GM12864 (cell line): ENCODE measurements at places on chromosomes 5 and 9.

DNA sequence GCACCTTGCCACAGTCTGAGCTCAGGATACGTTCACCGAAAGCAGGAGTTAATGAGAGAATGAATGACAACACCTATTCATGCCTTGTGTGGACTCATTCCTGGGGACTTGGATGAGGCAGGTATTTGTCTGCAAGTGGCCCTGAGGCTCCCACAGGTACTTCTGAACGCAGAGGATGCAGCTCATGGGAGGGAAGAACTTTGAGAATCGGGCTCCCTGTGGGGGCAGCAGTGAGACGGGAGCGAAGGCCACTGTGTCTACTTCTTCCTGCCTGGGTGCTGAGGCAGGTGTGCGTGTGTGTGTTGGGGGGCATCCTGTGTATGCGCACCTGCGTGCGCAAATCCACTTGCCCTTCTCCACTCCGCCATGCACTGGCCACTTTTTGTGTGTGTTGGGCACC is 42.2 kb downstream of the PTPN3 start:
- DNase-seq: no peak

GRCh38 chr9:5178126-5178805 is 7.2 kb downstream of the INSL6 start:
- DNase-seq: no peak

GRCh38 chr5:175223291-175223690 is 220.7 kb downstream of the DRD1 start:
- no peak for DNase-seq

DNA sequence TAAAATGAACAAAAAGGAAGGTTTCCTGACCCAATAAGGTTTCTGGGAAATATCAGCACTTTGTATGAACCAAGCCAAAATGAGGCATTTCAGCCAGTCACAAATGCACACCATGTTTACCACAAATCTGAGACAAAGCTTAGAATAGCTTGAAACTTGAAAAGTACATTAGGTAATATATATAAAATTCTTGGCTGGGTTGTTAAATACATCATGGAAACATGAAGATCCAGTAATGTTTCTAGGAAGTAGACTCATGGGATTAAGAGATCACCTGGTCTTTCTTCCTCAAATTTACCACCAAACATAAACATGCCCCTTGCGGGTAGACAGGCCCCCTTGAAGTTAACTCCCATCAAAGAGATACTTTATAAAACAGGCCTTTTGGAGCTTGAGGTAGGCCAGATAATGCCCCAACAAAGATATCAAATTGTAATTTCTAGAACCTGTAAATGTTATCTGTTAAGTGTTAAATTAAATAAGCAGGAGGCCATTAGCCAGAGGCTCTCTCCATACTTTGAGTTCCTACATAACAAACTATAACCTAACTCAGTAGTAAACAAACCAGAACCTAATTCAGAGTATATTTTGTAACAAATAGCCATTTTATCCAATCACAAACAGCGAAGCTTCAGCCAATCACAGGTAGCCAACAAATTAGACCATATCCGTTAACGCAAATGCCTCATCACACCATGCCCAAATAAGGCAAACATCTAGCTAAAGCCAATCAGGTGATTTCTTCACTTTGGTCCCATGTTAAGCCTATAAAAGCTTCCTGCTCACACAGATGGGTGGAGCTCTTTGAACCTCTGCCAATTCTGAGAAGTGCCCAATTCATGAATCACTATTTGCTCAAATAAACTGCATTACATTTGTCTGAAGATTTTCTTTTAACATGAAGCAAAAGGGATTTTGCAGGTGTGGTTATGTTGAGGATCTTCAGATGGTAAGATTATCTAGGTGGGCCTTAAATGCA is 127.9 kb upstream of the TARS1 start:
- no peak for DNase-seq

DNA sequence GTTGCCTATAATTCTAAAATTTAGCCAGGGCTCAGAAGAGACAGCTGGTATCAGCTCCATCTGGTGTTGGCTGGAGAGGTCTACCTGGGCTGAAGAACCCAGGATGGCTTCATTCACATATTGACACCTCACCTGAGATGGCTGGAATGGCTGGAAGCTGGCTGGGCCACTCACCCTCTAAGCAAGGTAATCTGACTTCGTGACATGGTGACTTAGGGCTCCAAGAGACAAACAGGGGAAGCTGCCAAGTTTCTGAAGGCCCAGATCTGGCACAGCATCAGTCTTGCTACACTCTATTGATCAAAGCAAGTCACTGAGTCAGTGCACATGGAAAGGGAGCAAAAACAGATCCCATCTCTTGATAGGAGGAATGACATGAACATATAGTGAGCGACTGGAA is 102.3 kb downstream of the EPB41L4A start:
- DNase-seq: no peak

GRCh38 chr9:115717711-115718173 is 435.8 kb upstream of the PAPPA start:
- DNase-seq: no peak

DNA sequence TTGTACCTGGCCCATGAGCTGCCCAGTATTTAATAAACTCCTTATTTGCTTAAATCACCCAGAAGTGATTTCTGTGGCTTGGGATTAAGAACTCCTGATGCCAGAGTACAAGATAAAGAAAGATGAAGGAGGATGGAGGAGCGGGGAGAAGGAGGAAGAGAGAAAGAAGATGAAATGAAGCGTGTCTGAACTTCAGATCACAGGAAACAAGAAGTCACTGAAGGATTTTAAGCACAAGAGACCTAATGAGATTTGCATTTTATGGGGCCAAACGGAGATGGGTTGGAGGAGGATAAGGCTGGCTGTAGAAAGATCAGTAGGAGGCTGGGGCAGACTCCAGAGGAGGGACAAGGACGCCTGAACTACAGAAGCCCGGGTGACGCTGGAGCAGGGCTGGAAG is 3.1 kb downstream of the EIF4E1B start:
- DNase-seq: no peak

DNA sequence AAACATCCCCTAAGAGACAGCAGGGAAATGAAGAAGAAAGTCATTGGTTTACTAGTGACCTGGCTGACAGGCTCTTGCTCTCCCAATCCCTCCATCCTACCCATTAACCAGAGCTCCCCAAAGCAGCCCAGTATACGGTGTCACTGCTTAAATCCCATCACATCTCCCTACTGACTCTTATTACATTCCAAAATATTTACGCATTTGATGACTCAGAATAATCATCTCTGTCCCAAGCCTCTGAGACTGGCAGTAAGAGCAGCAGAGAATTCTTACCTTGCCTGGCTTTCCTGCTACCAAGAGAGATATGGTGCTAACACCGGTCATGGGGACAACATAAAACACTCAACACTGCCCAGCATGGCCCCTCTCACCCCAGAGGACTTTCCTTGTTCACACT is 20.2 kb upstream of the WHRN start:
- DNase-seq: no peak

- DNase-seq: no peak
Measured at GRCh38 chr9:134215699-134216448, 51.5 kb upstream of the RNU6ATAC start.

DNA sequence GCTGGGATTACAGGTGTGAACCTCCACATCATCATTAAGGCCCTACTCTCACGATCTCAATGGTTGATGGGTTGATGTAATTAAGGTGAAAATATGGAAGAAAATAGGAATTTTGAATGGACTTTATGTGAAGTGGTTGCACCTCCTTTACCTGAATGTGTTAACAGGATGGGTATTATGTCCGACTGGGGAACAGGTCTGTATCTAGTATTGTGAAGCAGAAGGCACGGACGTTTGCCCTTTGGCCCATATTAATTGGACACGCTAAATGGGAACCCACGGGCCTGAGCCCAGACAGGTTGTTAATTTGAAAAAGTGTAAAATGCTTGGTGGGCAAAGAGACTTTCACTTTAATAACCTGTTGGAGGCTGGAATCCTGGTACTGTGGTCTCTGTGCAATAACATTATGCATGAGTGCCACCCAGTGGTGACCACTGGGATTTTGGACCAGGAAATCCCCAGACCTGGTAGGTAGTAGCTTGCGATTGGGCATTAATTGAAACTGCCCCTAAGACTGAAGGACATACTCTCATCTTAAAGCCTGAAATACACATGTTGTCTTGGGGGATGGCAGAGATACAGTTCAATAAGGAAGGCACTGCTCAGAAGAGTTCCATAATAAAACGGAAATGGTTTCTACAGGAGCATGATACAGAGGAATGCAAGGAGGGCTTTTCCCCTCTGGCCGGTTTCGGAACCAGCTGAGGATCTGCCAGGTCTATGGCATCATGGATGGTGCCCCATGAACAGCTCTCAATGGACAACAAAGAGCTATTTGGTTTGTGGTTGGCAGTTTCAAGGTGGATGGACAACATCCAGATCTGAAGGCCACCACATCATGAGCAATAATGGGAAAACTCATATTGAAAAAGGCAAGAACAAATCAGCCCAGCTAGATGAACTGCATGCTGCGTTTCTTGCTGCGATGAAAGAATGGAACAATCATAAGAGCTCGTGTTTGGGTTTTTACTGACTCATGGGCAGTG is 26.2 kb upstream of the BICD2 start:
- peak; percentile 53 for DNase-seq

GRCh38 chr9:127541865-127542264 is 70.2 kb upstream of the STXBP1 start:
- no peak for DNase-seq

- no peak for DNase-seq
Measured at GRCh38 chr5:24819841-24820240, 175.1 kb upstream of the CDH10 start.

DNA sequence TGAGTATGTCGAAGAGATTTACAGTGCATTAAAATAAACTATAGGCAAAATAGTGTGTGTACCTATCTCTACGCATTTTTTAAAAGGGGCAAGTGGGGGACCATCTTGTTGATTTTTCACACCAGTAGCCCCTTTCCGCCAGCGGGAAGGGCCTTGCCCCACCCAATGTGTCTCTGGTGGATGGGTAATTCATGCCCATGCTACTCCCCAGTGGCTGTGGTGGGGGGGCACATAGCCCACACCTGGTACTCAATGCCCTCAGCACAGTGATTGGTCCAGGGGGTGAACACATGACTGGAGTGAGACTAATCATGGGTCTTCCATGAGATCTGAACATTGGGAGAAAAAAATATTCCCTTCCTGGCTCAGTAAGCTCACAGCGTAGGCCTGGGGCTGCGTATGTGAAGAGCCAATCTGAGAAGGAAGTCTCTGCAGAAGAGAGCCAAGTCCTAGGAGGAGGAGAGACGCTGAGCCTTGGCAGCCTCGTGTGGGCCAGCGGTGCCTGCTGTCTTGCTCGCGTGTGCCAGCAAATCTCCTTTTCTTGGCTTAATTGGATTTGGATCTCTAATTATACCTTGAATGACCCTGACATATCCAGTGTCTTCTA is 103.4 kb downstream of the ADAMTS2 start:
- DNase-seq: no peak

DNA sequence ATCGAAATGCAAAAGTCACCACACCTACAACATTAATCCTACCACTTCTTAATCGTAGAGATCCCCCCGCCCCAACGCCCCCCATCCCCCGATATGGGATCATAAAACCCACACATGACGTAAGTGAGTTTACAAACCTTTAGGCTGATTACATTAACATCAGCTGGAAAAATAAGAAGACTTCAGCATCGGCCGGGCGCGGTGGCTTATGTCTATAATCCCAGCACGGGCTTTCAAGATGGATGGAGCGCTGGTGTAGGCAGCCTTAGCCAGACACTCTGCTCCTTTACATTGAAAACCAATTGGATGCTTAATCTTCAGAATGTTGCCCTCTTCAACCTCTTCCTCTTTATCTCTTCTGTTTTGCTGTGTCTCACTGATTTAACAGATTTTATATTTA is 1376.0 kb downstream of the MAT2B start:
- no peak for DNase-seq

GRCh38 chr5:56607551-56607950 is 207.8 kb upstream of the MAP3K1 start:
- no peak for DNase-seq

GRCh38 chr5:109250533-109251329 is 159.0 kb downstream of the PJA2 start:
- no peak for DNase-seq

GRCh38 chr5:143733665-143734455 is 78.1 kb upstream of the HMHB1 start:
- no peak for DNase-seq

DNA sequence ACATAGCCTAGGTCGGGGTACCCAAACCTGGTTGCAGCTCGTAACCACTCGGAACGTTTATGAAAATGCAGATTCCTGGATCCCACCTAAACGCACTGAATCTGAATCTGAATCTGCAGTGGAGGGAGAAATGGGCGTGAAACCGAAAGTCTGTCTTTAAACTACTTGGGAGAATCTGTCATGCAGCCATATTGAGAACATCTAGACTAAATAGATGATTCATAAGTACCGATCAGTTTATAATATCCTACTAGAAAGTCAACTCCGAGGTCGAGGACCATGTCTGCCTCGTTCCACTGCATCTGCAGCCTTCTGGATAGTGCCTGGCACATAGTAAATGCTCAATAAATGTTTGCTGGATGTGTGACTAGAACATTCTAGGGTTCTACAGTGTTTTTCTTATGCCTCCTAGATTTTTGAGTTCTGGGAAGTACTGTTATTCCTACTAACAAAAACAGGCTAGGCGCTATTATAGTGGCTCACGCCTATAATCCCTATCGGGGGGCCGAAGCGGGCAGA is 632 bp downstream of the COQ4 start:
- DNase-seq: no peak

- DNase-seq: no peak
Measured at GRCh38 chr9:96317335-96317980, 15.5 kb upstream of the HSD17B3 start.

GRCh38 chr5:127757576-127757975 is 54.4 kb downstream of the CCDC192 start:
- DNase-seq: no peak

DNA sequence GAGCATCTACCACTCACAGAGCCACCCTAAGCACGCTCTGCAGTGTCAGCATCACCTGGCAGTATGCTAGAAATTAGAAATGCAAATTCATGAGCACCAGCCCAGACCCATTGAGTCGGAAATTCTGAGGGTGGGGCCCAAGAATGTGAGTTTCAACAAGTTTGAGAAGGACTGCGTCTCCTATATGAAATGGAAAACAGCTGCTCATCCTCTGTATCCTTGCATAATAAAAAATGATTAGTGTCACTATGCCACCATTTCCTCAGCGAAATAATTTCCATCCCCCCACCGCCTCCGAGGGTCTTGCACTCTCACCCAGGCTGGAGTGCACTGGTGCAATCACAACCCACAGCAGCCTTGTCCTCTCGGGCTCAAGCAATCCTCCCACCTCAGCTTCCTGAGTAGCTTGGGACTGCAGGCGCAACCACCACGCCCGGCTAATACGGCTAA is 1.3 kb upstream of the IQGAP2 start:
- DNase-seq: peak; percentile 68

DNA sequence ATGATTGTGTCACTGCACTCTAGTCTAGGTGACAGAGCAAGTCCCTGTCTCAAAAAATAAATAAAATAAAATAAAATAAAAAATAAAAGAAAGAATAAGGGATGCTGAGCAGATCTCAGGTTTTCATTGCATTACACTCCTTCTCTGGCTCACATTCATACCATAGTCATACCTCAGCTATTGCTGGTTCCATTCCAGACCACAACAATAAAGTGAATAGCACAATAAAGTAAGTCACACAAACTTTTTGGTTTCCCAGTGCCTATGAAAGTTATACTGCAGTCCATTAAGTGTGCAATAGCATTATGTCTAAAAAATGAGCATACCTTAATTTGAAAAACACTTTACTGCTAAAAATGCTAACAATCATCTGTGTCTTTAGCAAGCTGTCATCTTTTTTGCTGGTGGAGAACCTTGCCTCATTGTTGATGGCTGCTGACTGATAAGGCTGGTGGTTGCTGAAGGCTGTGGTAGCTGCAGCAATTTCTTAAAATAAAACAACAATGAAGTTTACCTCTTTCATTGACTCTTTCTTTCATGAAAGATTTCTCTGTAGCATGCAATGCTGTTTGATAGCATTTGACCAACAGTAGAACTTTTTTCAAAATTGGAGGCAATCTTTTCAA is 415.7 kb downstream of the ZNF608 start:
- no peak for DNase-seq
